ENCODE measurements at places on chromosomes 12 and 14. TPM values are rescaled to one million over a fixed set of nuclear protein-coding genes. Genes with fewer than 3 reads are reported as not detected.

The PEX5 gene
- 20.0 TPM for total RNA-seq

The PRORP gene
- 25.1 TPM for total RNA-seq

The MYL6 gene
- total RNA-seq: 1,597 TPM

The NTN4 gene
- total RNA-seq: 40.3 TPM

The CCDC88C gene
- 19.7 TPM for total RNA-seq

The BORCS5 gene
- total RNA-seq: 7.7 TPM

The TMEM52B gene
- total RNA-seq: not detected

The SBNO1 gene
- 25.3 TPM for total RNA-seq

The SMIM10L1 gene
- total RNA-seq: 9.7 TPM

The WSCD2 gene
- total RNA-seq: not detected

The A2M gene
- not detected for total RNA-seq

The KERA gene
- not detected for total RNA-seq

The PRH2 gene
- not detected for total RNA-seq

The KRT85 gene
- not detected for total RNA-seq

The INSM2 gene
- 0.07 TPM for total RNA-seq

GRCh38 chr12:51895378-51896135 is 7.7 kb downstream of the ANKRD33 start:
- no peak for DNase-seq
- H3K4me3 ChIP-seq: no peak overlapping the region
- no peaks in the 10 kb centered on the region for H3K27me3 ChIP-seq
- no peaks in the 10 kb centered on the region for H3K36me3 ChIP-seq
- H3K4me1 ChIP-seq: no peaks in the 10 kb centered on the region

GRCh38 chr12:89235189-89235993 is 116.9 kb downstream of the DUSP6 start:
- DNase-seq: no peak
- H3K27me3 ChIP-seq: no peaks in the 10 kb centered on the region
- peak overlapping the region; percentile 96 for H3K27ac ChIP-seq
- H3K36me3 ChIP-seq: no peaks in the 10 kb centered on the region
- H3K4me1 ChIP-seq: peaks cover 32% of the 10 kb centered on the region
- no peak overlapping the region for H3K4me3 ChIP-seq

DNA sequence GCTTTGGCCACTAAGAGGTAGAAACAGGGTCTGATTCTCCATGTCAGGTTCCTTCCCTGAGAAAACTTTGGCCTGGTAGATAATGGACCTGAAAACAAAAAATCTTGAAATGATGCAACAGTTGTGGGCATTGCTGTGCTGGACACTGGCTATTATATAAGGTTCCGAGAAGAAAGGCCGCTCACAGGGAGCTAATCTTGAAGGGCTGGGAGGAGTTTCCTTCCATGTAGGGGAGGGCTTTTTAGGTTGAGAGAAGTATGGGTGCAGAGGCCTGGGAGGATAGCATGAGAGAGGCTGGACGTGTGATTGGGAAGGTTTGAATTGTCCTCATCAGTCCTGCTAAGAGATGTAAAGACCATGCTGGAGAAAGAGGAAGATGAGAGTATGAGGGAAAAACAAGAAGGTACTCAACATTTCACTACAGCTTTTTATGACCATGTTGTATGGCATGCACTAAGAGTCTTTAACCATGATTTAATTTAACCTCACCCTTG is 11.6 kb downstream of the LRRK2 start:
- H3K4me1 ChIP-seq: no peaks in the 10 kb centered on the region
- no peaks in the 10 kb centered on the region for H3K36me3 ChIP-seq
- no peak for DNase-seq
- H3K27ac ChIP-seq: no peak overlapping the region
- no peaks in the 10 kb centered on the region for H3K27me3 ChIP-seq
- no peak overlapping the region for H3K4me3 ChIP-seq

DNA sequence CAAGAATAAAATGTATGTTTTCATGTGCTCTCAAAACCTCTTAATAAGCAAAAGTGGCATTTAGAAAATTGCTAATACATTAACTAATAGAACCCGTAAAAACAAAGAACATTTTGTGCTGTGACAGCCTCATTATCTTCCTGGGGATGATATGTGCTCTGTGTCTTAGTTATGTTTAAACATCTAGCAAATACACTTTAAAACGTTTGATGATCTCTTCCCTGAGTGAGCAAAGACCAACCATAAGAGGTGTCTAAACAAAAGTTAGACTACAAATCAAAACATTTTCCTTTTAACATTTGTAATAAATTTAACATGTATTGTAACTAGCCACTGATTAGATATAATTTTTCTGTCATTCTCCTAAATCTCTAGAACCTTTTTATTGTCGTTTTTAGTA is 95.8 kb downstream of the SOX5 start:
- no peaks in the 10 kb centered on the region for H3K36me3 ChIP-seq
- no peaks in the 10 kb centered on the region for H3K4me1 ChIP-seq
- no peaks in the 10 kb centered on the region for H3K27me3 ChIP-seq
- H3K4me3 ChIP-seq: no peak overlapping the region
- no peak overlapping the region for H3K27ac ChIP-seq

- H3K27me3 ChIP-seq: no peaks in the 10 kb centered on the region
- peak; percentile 11 for DNase-seq
- H3K27ac ChIP-seq: no peak overlapping the region
- H3K36me3 ChIP-seq: no peaks in the 10 kb centered on the region
Measured at GRCh38 chr12:94813314-94813713, 163.0 kb upstream of the TMCC3 start.

- H3K27me3 ChIP-seq: no peaks in the 10 kb centered on the region
- H3K4me1 ChIP-seq: peaks cover 13% of the 10 kb centered on the region
- no peak overlapping the region for H3K27ac ChIP-seq
- H3K36me3 ChIP-seq: peaks cover 17% of the 10 kb centered on the region
- H3K4me3 ChIP-seq: no peak overlapping the region
Measured at GRCh38 chr12:108668542-108668941, 34.8 kb upstream of the SELPLG start.

DNA sequence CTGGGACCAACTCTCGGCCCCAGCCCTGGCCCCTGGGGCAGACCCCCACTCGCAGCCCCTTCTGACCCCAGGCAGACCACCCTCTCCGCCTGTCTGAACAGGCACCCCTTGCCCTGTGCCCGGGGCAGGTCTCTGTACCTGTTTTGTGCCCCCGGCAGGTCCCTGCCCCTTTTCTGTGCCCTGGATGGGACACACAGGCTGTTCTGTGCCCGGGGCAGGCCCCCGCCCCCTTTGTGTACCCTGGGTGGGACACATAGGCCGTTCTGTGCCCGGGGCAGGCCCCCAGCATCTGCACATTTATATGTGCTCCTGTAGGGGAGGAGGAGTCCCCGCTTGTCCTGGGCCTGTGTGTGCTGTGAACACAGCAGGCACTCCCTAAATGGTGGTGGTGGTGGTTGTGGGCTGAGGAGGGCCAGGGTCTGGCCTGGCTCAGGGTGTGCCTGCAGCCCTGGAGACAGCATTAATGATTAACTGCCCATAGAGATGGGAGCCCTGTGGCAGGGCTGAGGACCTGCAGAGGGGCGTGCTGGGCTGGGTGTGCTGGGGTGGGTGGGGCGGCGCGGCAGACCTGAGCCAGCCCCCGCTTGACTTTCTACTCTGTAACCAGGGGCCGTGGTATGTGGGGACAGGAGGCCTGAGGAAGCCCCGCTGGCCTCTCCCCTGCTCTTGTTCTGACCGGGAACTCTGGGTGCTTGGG is 3.7 kb downstream of the FBRSL1 start:
- no peak for DNase-seq
- no peaks in the 10 kb centered on the region for H3K27me3 ChIP-seq
- H3K27ac ChIP-seq: no peak overlapping the region
- H3K4me3 ChIP-seq: no peak overlapping the region
- H3K4me1 ChIP-seq: peaks cover 40% of the 10 kb centered on the region

GRCh38 chr12:53466640-53467039 is 14.7 kb downstream of the PCBP2 start:
- no peak overlapping the region for H3K4me3 ChIP-seq
- H3K36me3 ChIP-seq: peaks cover 93% of the 10 kb centered on the region
- no peak overlapping the region for H3K27ac ChIP-seq
- DNase-seq: no peak
- no peaks in the 10 kb centered on the region for H3K4me1 ChIP-seq

DNA sequence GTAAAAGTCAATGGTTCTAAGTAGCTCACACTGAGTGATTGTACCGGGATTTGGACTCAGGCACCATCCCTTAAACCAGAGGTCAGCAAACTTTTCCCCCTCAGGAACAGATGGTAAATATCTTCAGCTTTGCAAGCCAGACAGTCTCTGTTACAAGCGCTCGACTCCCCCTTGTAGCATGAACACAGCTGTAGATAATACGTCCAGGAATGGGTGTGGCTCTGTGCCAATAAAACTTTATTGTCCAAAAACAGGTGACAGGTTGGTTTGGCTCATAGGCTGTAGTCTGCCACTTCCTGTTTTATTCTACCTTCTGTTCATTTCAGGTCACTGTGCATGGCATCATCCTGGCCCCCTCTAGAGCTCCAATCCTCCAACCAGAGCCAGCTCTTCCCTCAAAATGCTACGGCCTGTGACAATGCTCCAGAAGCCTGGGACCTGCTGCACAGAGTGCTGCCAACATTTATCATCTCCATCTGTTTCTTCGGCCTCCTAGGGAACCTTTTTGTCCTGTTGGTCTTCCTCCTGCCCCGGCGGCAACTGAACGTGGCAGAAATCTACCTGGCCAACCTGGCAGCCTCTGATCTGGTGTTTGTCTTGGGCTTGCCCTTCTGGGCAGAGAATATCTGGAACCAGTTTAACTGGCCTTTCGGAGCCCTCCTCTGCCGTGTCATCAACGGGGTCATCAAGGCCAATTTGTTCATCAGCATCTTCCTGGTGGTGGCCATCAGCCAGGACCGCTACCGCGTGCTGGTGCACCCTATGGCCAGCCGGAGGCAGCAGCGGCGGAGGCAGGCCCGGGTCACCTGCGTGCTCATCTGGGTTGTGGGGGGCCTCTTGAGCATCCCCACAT is 7.6 kb downstream of the BDKRB1 start:
- no peaks in the 10 kb centered on the region for H3K27me3 ChIP-seq
- H3K36me3 ChIP-seq: no peaks in the 10 kb centered on the region
- no peak overlapping the region for H3K4me3 ChIP-seq
- H3K27ac ChIP-seq: no peak overlapping the region
- no peak for DNase-seq

DNA sequence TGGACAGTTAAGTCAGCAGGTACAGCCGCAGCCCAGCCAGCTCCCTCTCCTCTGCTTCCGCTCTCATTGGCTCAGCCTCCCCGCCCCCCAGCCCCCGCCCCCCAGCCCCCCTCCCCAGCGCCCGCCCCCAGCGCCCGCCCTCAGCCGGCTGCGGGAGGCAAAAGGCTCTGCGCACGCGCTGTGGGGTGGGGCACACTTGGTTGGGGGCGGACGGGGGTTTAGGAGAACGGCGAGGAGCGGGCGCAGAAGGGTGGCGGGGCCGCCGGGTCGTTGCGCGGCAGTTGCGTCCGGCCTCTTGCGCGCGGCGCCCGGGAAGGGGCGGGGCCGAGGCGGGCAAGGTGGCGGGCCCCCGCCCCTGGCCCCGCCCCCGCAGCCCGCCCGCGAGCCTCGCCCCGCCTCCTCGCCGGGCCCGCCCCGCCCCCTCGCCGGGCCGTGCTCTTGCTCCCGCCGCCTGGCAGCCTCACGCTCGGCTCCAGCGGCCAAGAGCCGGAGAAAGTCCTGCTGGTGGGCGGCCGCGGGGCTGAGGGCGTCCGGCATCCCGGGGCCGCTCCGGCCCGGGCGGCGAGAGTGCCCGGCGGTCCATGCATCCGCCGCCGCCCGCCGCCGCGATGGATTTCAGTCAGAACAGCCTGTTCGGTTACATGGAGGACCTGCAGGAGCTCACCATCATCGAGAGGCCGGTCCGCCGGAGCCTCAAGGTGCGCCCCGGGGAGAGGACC is at the start of gene PPP4R4:
Gene PPP4R4 (plus strand): TSS at position 438 of the 719 bp plus-strand sequence. CDS start 144 bp downstream, at position 582.
- H3K4me1 ChIP-seq: no peaks in the 10 kb centered on the region
- peak; percentile 55 for DNase-seq
- H3K4me3 ChIP-seq: peak within 1 kb of the TSS; percentile 58
- H3K36me3 ChIP-seq: no peaks in the 10 kb centered on the region
- peaks cover 48% of the 10 kb centered on the region for H3K27me3 ChIP-seq
- H3K27ac ChIP-seq: no peak within 1 kb of the TSS

DNA sequence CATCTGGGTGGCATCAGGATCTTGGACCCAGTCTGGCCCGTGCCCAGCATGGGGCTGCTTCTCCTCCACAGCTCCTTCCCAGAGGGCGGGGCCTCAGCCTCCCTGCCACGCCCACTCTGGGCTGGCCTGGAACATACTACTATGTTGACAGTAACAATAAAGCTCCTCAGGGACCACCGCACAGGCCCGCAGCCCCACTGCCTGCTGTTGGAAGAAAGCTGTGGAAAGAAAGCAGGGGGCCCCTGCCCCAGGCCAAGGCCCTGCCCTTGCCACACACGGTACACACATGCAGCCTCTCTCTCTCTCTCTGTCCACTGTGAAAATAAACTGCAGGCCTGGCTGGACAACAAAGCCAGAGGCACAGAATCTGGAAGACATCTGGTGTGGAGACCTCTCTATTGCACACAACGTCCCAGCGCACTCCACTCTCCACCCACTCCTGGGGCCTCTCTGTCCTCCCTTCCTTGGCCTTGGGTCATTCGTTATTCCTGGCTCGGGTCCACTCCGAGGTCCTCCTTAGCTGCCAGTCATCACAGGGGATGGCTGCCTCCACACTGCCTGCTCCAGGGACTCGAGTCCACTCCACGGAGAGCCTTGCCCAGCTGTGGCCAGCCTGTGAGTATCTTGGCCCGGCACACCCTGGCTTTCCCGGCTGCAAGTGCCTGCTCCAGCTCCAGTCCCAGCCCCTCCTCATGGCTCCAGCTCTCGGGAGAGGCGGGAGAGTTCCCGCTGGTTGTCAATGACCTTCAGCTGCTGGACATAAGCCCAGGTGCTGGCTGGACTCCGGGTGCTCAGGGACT is 11.8 kb upstream of the ENDOU start:
- H3K4me1 ChIP-seq: peaks cover 9% of the 10 kb centered on the region
- no peaks in the 10 kb centered on the region for H3K27me3 ChIP-seq
- DNase-seq: no peak
- no peak overlapping the region for H3K27ac ChIP-seq
- no peak overlapping the region for H3K4me3 ChIP-seq

GRCh38 chr14:51443195-51444018 is 203.4 kb downstream of the TMX1 start:
- H3K27me3 ChIP-seq: no peaks in the 10 kb centered on the region
- no peaks in the 10 kb centered on the region for H3K36me3 ChIP-seq
- peak overlapping the region; percentile 95 for H3K27ac ChIP-seq
- peak; percentile 46 for DNase-seq

DNA sequence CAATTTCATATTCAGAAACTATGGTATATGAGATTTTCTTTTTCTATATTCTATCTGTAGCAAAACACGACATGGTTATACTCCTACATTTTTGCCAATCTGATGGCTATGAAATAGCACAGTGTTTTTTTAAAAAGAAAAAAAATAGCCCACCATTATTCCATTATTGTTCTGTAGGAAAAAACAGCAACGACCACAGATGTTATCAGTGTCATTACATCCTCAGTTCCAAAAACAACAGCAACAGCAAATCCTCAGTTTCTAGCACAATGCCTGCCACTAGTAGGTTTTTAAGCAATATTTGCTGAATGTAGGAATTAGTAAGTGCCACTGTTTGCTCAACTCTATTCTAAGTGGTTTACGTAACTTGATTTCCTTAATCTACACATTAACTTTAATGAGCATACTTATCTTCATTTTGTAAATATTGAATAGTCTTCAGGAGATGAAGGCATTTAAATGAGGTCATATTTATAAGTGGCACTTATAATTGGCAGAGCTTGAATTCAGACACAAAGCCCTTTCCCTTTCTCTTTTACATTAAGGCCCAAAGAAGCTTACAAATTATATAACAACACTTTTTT is 8.3 kb downstream of the RNASE6 start:
- H3K27me3 ChIP-seq: peaks cover 62% of the 10 kb centered on the region
- no peaks in the 10 kb centered on the region for H3K36me3 ChIP-seq
- no peak for DNase-seq
- H3K27ac ChIP-seq: no peak overlapping the region
- H3K4me3 ChIP-seq: no peak overlapping the region
- H3K4me1 ChIP-seq: no peaks in the 10 kb centered on the region

Measured in PC-3 (cell line).